ENCODE measurements at places on chromosomes 12 and 14.

GRCh38 chr14:61188978-61189808 lies 91.9 kb downstream of the TMEM30B start:
- DNase-seq = no peak

- DNase-seq = no peak
Observed at GRCh38 chr14:96149131-96149530, 55.5 kb upstream of the BDKRB2 start.

DNA sequence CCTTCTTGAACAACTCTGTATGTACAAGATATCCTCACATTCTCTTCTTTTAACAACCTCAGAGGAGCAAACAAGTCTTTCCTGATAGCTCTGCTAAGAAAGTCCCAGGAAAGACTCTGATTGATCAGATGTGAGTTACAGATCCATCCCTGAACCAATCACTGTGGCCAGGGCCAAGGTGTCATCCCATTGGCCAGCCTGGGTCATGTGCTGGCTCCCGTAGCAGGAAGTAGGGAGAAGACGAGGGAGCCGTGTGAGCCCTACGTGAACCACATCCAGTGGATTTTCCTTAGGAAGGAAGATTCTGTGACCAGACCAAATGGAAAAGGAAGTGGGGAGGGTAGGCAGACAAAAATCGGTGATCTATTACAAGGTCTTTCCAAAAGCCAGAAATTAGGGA lies 5.6 kb downstream of the P2RX7 start:
- DNase-seq = no peak

DNA sequence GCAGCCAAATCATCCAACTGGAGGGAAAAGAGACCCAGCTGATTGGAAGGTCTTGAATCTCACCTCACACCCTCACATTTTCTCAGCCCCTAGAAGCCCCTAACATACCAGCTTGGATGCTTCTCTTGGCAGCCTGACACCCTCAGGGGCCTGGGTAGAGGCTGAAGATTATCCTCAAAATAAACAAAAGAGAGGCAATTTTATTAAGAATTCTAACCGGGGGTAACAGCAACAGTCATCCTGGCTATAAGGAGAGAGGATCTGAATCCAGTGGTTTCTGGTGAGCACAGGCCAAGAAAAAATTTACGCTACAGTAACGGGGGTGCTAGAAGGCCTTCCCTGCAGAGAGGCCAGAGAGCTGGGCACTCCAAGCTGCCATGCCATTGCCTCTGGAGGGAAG lies 21.6 kb downstream of the KRT76 start:
- DNase-seq = no peak

DNA sequence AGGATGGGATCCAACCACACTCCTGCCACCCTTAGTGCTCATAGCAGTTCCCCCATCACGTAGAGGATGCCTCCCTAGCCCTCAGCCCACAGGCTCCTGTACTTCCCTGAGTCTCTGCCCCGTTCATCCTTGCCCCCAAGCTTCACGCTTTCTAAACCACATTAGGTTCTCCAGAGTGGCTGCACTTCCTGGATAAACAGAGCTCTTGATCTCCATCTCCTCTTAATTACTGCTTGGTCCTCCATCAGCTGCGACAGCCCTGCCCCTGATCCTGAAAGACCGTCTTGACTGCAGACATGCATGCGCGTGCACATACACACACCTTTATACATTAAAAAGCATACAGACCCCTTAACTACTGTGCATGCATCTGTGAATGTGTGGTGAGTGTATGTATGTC lies 530.0 kb downstream of the BCL11B start:
- DNase-seq = no peak

DNA sequence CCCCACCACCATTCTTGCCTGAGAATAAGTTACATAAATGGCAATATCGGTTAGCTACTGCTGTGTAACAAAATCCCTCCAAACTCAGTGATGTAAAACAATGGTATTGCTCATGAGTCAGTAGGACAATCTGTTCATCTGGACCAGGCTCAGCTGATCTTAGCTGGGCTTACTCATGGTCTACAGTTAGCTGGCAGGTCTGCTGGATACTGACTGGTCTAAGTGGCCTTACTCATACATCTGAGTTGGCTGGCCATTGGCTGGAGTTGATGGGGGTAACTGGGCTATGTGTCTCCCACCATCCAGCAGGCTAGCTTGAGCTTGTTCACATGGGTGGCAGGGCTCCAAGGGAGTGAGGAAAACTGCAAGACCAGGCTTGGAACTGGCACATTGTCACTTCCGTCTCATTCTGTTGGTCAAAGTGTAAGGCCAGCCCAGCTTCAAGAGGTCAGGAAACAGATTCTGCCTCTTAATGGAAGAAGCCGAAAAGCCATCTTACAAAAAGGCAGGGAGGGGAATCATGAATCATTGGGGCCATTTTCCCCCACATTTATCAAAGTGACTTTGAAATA lies 56.7 kb upstream of the CHGA start:
- DNase-seq = no peak

DNA sequence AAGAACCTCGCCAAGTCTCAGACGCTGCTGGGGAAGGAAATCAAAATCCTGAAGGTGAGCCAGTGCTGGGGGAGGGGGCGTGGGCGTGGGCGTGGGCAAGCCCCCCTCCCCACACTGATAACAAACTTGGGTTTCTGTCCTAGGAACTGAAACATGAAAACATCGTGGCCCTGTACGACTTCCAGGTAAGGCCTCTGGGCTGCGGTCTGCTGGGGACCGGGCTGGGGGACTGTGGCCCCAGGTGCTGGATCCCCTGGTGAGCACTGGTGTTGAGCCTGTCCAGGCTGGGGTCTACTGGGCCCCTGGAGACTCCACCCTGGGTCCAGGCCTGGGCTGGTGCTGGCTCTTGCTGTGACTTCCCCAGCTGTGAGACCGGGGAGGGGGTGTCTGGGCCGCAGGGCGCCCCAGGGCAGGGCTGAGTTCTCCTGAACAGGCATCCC lies 1.2 kb downstream of the ULK1 start:
- DNase-seq = no peak

DNA sequence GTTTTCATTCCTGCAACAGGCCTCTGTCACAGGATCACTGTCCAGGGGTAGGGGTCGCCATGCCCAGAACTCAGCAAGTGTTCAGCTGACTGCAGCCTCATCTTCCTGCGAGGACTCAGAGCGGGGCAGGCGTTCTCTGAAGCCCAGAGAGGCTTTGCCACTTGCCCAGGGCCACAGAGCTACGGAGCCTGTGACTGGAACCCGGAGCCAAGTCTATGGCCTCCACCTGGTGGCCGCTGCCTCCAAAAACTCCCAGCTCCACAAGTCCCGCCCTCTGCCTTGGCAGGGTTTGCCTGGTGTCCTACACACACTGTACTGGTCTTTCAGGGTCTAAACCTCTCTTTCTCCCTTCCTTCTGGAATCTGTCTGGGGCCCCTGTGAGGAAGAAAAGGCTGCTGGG lies 8.7 kb upstream of the PPP1R13B start:
- no peak for DNase-seq

GRCh38 chr12:106962286-106962685 lies 6.6 kb downstream of the TMEM263 start:
- DNase-seq = no peak

- no peak for DNase-seq
Observed at GRCh38 chr12:44377443-44378187, 498.5 kb downstream of the NELL2 start.

GRCh38 chr12:11667171-11667570 lies 17.7 kb downstream of the ETV6 start:
- no peak for DNase-seq

GRCh38 chr12:94126067-94126466 lies 22.3 kb upstream of the PLXNC1 start:
- no peak for DNase-seq

All from activated CD4-positive, alpha-beta T cell treated with anti-CD3 and anti-CD28 coated beads, Interleukin-2, amount 50 U/mL, for 24 hours (primary cell).